ENCODE measurements at places on chromosomes 5 and 9.
A peak's percentile ranks its signal among the peaks of the same experiment; 100 is the strongest.

GRCh38 chr5:73637565-73637964 is 11.6 kb downstream of the ARHGEF28 start:
- DNase-seq = no peak

GRCh38 chr5:138213161-138214029 is at the start of gene CDC23:
Gene CDC23, minus strand, starts transcription at chr5:138213323. Its CDS starts 11 bp downstream, at chr5:138213312.
- peak; percentile 86 for DNase-seq

GRCh38 chr5:148920646-148921288 is 94.4 kb downstream of the ADRB2 start:
- DNase-seq = no peak

DNA sequence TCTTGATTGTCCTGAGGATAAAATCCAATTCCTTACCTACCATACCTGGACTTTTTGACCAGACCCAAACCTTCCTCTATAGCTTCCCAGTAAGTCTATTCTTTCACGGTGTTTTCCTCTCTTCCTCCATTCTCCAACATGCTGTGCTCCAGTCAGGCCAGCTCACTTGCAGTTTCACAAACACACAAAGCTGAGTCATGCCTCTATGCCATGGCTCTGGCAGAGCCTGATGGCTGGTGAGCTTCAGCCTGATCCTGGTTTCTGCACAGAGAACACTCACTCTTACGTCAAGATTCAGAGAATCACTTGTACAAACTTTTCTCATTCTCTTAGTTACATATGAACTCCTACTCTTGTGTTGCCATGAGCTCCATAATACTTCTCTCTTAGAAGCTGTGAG is 27.7 kb upstream of the PAX5 start:
- DNase-seq = no peak

GRCh38 chr9:93247099-93247865 is 63.3 kb downstream of the WNK2 start:
- DNase-seq = no peak

DNA sequence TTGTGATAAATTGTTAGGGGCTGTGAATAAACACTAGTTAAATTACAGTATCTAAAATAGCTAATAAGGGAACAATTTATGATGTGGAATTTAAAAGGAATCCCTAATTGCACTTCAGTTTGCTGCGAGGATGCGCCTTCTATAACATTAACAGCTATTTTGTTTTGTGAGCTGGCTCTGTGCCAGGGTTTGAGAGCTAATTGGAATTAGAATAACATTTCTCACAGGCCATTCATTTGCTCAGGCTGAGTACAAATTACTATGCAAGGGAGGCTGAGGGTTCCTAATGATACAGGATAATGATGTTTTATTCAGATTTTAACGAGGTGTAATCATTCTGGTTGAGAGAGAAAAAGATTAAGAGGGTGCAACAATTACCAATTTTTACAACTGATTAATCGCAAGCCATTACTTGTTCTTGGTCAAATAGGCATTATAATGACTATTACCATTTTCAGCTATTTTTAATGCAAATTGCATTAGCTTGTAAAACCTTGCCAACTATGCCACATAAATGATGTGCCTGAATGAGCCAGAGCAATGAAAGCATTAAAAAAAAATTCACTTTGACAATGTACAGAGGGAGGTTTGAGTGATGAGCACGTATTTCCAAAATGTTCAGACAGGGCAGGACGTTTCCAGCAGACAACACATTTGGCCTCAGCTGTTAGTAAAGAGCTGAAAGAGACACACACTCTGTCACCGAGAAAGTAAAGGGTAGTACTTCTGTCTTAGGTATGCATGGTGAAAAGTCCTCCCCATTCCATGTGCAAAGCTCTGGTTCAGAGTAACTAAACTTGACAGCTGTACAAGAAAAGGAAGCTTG is 576.5 kb downstream of the TLE1 start:
- no peak for DNase-seq

GRCh38 chr5:32163785-32164184 is 10.3 kb downstream of the GOLPH3 start:
- no peak for DNase-seq

DNA sequence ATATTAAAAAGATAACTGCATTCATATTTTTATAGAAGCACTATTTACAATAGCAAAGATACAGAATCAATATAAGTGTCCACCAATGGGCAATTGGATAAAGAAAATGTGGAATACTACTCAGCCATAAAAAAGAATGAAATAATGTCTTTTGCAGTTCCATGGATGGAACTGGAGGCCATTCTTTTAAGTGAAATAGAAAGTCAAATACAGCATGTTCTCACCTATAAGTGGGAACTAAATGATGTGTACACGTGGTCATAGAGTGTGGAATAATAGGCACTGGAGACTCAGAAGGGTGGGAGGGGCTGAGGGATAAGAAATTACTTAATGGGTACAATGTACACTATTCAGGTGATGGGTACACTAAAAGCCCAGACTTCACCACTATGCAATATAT is 53.2 kb downstream of the DENND1A start:
- DNase-seq = no peak

All from stimulated activated CD4-positive, alpha-beta T cell treated with anti-CD3 and anti-CD28 coated beads, Interleukin-12 subunit alpha, Interleukin-12 subunit beta, amount 100 ng/mL, for 24 hours (primary cell).